Left ventricle myocardium inferior (tissue), 1 donor: ENCODE measurements at places on chromosomes 7 and 10. TPM values are rescaled to one million over a fixed set of nuclear protein-coding genes. Genes with fewer than 3 reads are reported as not detected.

GRCh38 chr10:74151879-74152722, 1.1 kb downstream of the ADK start:
- DNase-seq, result no peak

GRCh38 chr10:20630092-20630643, 266.9 kb downstream of the NEBL start:
- no peak for DNase-seq

DNA sequence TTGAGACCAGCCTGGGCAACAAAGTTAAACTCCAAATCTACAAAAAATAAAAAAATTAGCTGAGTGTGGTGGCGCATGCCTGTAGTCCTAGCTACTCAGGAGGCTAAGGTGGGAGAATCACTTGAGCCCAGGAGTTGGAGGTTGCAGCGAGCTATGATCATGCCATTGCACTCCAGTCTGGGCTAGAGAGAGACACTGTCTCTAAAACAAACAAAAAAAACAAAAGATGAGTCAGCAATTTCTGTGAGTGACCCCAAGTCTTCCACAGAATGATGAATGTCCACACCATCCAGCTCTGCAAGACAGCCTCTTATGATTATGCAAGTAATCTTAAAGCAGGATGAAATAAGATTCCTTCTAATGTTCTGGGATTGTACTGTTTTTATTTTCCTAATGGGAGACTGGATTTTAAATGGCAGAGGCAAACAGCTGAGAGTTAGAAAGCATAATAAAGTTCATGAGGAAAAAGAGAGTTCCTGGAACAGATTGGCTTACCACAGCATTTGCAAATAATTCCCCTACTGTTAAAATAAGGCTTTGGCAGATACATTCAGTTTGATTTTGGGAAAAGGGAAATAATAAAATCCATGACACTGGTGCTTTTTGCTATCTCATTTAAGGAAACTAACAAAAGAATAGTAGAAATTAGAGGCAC, 18.9 kb upstream of the PRKAR2B start:
- no peak for DNase-seq

GDF10 gene
- 0.22 TPM for total RNA-seq

GRCh38 chr10:23375366-23375765, 30.8 kb upstream of the C10orf67 start:
- DNase-seq, result no peak

DNA sequence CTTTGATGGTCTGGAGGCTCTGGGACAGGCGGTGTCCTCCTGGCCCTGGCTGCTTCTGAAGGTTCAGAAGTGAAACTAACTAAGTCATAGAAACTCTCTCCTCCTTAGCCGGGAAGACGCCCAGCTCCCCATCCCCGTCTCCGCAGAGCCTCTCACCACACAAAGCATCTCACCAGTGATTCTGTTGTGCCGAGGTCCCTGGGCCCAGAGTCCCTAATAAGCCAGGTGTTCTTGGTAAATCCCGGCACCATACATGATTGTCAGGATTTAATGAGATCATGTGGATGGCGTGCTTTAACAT, 9.4 kb downstream of the HKDC1 start:
- no peak for DNase-seq

GRCh38 chr7:94481279-94481678, 28.3 kb upstream of the CASD1 start:
- no peak for DNase-seq

GRCh38 chr10:98528805-98529183, 82.1 kb upstream of the HPS1 start:
- no peak for DNase-seq

GLI3 gene
- 5.5 TPM for total RNA-seq

DNA sequence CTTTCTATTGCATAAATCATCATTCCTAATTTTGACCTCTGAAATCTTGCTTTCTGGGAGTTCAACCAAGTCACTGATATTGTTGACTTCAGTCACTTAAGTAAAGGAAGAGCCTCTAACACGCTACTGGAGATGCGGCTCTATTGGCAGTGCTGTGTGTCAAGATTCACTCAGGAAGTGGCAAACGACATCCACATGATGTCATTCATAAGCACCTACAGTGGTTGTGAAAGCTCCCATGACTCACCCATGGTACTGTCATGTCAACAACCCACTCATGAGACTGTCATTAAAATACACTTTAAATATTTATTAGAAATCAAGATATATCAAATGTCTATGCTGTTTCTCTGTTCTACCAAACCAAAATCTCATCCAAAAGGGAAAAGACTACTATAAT, 52.5 kb upstream of the LHFPL3 start:
- DNase-seq, result no peak

ABCB4 gene
- 4.2 TPM for total RNA-seq

VWC2 gene
- 7.9 TPM for total RNA-seq

DNA sequence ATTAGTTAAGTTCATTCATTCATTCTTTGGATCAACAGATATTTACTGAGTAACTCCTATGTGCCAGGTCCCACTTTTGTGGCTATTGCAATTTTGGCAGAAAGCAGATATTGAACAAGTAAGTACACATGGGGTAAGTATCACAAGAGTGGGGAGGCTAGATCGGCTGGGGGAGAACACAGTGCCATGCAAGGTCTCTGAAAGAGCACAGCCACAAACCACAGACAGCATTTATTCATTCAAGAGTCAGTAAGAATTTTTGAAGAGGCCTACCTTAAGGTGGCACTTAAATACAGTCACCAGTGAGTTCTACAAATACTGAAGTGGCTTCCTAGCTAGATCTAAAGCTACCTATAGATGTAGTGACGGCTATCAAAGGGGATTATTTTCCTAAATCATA, 304.2 kb downstream of the RNLS start:
- DNase-seq, result no peak

GRCh38 chr7:23044581-23044980, 30.7 kb upstream of the HYCC1 start:
- DNase-seq, result no peak

DNA sequence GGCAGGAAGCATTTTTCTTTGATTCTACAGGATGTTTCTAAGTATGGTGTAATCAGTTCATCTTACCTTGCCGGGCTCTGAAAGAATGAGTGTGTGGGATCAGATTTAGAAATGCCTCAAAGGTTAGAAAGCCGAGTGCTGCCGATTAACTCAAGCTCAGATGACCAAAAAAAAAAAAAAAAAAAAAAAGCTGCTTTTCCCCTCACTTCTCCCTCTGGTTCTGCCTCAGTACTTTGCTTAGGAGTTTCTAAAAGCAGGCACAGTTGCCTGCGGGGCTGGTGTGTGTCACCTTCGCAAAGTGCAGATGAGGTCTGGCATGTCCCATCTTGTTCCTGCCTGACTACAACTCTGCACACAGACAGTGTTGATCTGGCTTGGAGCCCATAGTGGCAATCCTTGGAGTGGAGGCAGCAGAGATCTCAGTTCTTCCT, 47.0 kb downstream of the KIAA1217 start:
- DNase-seq, result peak; percentile 40

- no peak for DNase-seq
These were observed 40.0 kb upstream of the PAPSS2 start for GRCh38 chr10:87619705-87620104.

GRCh38 chr7:100122067-100122466, 2.6 kb downstream of the CNPY4 start:
- no peak for DNase-seq

CPA5 gene
- not detected for total RNA-seq

EFCAB10 gene
- total RNA-seq, result not detected

- DNase-seq, result no peak
These were observed 18.7 kb downstream of the C10orf105 start for GRCh38 chr10:71700731-71701368.

GRCh38 chr7:54629771-54630170, 87.6 kb downstream of the VSTM2A start:
- DNase-seq, result no peak

- DNase-seq, result no peak
These were observed 153.9 kb downstream of the CDH23 start for GRCh38 chr10:71550628-71551027.

DNA sequence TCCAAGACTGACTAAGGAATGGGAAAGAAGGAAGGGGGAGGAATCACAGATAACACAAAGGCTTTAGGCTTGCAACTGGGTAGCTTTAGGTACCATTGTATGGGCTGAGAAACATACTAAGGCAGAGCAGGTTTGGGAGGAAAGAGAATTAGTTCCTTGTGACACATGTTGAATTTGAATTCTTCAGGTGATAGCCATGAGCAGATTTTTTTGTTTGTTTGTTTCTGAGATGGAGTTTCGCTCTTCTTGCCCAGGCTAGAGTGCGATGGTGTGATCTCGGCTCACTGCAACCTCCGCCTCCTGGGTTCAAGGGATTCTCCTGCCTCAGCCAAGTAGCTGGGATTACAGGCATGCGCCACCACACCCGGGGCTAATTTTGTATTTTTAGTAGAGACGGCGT, 4.4 kb upstream of the SND1 start:
- DNase-seq, result no peak

DNA sequence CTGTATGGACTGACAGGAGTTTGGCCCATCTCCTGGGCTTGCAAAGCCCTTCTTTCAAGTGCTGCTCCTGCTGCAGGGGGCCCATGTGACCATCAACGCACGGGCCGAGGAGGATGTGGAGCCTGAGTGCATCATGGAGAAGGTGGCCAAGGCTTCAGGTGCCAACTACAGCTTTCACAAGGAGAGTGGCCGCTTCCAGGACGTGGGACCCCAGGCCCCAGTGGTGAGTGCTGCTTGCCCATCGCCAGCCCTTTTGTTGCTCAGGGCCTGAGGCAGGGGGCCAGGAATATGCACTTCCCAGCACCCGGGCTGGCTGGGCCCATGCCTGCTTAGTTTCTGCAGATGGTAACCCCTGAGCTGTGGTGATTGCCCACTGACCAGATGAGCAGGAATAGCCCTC, 8.7 kb downstream of the PGAM2 start:
- peak; percentile 11 for DNase-seq

CRHR2 gene
- total RNA-seq, result 0.19 TPM

PVRIG gene
- not detected for total RNA-seq

GRCh38 chr10:96311180-96311715, 7.0 kb downstream of the DNTT start:
- DNase-seq, result no peak

HMX2 gene
- not detected for total RNA-seq

GRCh38 chr7:92178928-92179924, at the start of gene LRRD1:
LRRD1 (minus strand) TSS chr7:92179142; CDS start chr7:92165202, 13,940 bp downstream.
- DNase-seq, result peak; percentile 87

DNA sequence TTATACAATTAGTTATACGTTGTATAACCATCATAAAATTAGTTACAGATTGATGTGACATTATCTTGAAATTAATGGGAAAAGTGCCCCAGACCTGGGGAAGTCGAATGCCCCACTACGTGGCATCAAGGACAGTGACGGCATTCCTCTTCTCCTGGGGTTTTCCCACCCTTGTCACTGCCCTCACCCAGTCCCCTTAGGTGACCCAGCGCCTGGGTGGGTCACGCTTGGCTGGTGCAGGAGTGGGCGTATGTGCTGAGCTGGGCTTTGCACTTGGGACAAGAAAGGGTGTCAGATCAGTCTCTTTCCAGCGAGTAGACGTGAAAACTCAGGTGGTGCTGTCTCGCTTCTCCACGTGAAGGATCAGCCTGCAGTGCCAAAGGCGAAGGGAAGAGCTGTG, 7.6 kb downstream of the FOXK1 start:
- no peak for DNase-seq

GRCh38 chr10:91924212-91925021, 847 bp downstream of the BTAF1 start:
- DNase-seq, result no peak

GATA3 gene
- total RNA-seq, result 1.4 TPM

- no peak for DNase-seq
These were observed 23.7 kb downstream of the FGF8 start for GRCh38 chr10:101752241-101752640.

DNA sequence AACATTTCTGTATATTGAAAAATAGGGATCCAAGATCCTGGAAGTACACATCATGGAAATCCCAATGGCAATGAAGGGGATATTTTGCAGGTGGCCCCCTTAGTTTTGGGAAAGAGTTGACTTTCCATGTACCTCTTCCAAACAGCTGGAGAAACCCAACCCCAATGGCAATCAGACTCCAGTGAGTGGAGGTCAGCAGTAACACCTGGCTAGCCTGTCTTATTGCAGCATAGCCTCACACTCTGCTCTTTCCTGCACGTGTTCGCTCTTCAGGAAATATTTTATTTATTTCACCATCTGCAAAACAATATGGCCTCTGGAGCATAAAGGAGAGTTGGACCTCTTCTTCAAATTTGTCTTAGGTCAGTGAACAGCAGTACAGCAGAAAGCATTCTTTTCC, 340.0 kb upstream of the NRP1 start:
- DNase-seq, result no peak

DNA sequence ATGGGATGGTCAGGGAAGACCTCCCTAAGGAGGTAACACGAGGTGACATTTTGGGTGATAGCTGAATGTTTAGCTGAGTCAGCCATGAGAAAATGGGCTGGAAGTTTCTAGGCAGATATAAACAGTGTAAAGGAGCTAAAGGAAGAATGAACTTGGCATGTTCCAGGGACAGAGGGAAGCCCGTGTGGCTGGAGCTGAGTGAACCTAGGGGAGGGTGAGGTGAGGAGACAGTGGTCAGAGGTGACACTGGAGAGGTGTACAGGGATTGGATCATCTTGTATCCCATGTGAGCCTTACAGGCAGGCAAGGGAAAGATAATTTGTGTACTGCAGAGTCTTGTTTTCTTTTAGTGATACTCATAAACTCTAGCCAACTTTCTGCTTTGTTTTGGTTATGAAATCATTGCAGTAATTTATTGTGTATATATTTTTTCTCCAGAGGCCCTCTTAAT, 1.8 kb downstream of the STARD3NL start:
- no peak for DNase-seq

DNA sequence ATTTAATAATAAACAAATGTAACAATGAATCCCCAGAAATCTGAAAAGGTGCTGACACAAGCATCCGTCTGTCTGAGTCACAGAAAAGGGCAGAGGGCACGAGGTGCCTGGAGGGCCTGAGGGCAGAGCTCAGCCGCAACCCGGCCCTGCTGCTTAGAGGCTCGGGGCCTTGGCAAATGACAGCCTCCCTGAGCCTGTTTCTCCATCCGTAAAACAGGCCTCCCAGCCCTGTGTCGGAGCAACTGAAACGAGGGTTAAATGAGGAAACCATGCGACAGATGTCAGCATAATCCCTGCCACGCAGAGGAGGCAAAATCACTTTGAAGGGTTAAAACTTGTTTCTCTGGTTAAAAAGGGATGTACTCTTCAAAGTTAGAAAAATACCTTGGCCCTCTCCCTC, 24.9 kb downstream of the NUDT1 start:
- DNase-seq, result no peak

- no peak for DNase-seq
These were observed 45.7 kb downstream of the BEND7 start for GRCh38 chr10:13483073-13483472.

GRCh38 chr7:17560516-17560915, 262.1 kb downstream of the AHR start:
- DNase-seq, result no peak

DNA sequence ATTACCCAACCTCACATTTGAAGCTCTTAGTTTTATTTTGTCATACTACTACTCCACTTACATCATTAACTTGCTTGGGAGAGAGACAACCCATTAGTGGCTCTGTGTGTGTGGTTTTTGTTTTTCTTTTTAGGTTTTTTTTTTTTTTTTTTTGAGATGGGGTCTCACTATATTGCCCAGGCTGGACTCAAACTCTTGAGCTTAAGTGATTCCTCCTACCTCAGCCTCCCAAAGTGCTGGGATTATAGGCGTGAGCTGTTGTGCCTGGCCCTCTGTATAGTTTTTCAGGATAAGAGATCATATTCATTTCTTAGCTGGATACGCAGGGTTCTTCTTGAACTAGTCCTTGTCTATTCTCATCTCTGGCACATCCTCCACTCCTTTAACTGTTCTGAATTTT, 41.1 kb downstream of the KMT2E start:
- no peak for DNase-seq
